ENCODE measurements at places on chromosomes 2 and 18.

- DNase-seq = no peak
Observed at GRCh38 chr2:73908689-73909652, 16.2 kb downstream of the ACTG2 start.

GRCh38 chr18:33841221-33841967, 263.4 kb downstream of the ASXL3 start:
- no peak for DNase-seq

DNA sequence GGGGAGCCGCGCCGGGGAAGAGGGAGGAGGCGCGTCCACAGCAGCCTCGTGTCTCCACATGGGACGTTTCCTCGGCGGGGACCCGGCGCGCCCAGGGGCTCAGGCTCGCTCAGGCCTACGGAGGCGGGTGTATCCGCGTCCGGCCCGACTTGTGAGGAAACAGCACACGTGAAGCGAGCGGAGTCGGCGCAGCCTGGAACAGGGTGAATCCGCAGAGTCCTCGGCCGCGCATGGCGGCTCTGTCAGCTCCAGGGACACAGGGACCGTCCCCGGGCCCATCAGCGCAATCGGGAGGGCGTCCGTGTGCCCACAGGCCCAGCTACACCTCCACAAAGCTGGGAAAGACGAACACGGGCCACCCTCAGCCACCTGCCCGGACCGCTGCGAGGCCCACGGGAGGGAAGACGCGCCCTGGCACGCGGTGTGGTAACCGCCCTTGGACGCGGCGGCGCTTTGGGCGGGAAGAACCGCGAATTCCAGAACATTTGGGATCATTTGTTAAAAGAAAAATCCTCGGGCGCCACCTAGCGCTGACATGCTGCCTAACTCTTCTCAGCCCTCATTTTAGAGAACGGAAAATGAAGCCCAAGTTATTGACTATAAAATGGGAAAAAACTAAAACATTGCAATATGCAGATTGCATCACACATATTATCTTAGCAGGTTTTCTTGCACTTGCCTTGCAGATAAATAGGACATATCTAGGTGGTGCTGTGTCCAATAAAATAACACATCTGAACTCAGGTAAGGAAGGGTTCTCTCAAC, 40.4 kb downstream of the TMEM18 start:
- DNase-seq = peak; percentile 63

GRCh38 chr2:145987793-145988192, 1467.9 kb upstream of the ZEB2 start:
- DNase-seq = no peak

DNA sequence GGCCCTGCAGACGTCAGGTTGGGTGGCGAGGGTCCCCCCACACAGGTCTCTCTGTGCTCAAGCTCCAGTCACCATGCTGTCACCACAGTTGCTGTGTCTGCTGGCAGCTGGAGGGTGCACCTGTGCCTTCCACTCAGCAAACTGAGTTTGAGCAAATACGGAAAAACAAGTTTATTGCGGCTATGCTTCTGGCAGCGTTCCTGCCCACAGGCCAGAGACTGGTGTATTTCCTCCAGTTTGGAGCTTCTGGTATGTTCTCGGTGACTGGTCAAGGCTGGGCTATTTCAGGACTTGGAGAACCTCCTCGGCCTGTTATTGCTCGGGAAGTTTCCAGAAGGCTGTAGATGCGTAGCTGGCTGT, 132.6 kb downstream of the SEPTIN10 start:
- DNase-seq = no peak

GRCh38 chr2:233063269-233063975, 3.3 kb downstream of the INPP5D start:
- no peak for DNase-seq

DNA sequence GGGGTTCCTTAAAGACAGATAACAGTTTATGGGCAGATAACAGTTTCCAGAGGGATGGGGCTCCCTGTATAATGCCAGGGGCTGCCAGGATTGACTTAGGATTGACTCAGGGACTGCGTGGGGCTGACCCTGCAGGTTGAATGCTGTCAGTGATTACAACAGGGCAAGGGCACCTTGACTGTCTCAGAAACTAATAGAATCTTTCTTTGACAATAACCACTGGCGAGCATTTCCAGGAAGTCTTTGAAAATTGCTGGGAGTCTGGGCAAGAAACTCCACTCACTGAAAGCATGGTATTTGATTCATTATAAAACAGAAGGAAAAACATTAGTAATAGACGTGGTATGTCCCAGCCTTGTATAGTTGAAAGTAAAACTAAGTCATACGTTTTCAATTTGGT, 101.0 kb downstream of the GPD2 start:
- DNase-seq = no peak

DNA sequence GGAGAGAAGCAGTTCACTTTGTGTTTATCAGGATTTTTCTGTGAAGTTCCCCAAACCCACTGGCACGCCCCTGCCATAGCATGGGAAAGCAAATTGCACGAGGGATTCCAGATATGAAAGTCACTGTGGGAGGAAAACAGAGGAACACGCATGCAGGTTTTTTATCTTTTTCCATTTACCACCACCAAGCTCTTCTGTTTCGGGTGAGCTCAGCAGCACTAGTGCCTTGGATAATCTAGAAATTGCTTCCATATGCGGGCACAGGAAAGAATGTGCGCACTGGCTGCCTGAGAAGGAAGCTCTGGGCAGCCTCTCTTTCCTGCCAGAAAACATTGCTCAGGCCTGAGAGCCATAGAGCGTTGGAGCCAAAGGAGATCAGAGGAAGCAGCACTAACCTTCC, 65.9 kb upstream of the WIPF1 start:
- no peak for DNase-seq

DNA sequence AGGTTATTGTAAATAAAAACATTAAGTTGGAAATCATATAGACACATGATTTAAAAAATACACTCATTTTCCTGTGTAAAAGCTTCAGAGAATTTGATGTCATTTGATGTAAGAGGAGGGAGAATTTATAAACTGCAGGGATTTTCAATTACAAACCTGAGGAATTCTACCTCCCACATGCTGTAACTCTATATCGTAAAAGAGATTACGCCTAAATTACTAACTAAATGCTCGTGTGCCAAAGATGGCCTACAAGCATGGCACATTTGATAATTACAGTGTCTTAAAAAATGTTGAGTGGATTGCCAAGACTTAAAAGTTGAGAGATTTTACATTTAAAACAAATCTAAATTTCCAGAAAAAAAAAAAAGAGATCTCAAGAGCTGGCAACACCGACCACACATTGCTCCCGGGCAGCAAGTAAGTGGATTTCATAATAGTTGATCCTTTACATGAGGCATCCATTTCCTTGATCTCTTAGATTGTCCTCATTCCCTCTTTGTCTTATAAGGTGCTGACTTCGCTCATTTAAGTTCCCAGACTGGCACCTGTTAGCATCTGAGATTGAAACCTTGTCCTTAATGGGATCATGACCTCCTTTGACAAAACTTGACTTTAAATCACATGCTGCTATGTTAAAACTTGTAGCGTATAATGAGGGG, 840.3 kb upstream of the ZEB2 start:
- DNase-seq = no peak

- DNase-seq = no peak
Observed at GRCh38 chr2:113724010-113724409, 32.4 kb downstream of the SLC35F5 start.

- DNase-seq = no peak
Observed at GRCh38 chr18:76881744-76882143, 59.4 kb downstream of the ZNF236 start.

- no peak for DNase-seq
Observed at GRCh38 chr2:10892796-10893350, 18.9 kb upstream of the KCNF1 start.

GRCh38 chr18:79252904-79253633, 142.7 kb upstream of the NFATC1 start:
- no peak for DNase-seq

DNA sequence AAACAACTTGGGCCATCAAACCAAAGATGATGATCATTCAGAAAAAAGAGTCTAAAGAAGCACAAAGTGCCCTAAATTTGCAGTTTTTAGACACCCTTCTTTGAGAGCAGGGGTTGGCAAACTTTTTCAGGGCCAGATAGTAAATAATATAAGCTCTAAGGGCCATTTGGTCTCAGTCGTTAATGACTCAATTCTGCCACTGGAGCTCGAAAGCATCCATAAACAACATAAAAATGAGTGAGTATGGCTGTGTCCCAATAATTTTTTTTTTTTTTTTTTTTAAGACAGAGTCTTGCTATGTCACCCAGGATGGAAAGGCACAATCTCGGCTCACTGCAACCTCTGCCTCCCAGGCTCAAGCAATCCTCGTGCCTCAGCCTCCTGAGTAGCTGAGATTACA, 152.3 kb downstream of the DTNB start:
- DNase-seq = no peak

GRCh38 chr18:74457043-74457724, at the start of gene DIPK1C:
Gene DIPK1C (minus strand): TSS chr18:74457308. CDS start chr18:74457259, 49 bp downstream.
- no peak for DNase-seq

GRCh38 chr2:41496908-41497307, 550.9 kb upstream of the PKDCC start:
- DNase-seq = no peak

- no peak for DNase-seq
Observed at GRCh38 chr18:35467624-35468016, 30.1 kb downstream of the INO80C start.

- DNase-seq = no peak
Observed at GRCh38 chr2:174635015-174635593, 37.5 kb upstream of the WIPF1 start.

DNA sequence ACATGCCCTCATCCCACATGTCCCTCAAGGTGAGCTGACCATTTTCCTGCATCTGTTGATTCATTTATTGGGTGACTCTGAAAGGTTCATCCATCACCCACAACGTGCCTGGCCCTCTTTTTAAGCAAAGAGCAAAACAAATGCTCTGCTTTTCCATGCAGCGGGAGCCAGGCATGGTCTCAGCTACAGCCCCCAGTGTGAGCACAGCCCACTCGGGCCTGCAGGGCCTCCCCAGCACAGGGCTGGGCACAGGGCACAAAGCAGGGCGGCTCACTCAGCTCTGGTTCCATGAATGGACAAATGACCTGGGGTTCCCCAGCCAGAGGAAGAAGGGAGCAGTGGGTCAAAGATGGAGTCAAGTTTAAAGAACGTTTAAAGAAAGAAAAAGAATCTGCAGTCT, 24.1 kb upstream of the OTOS start:
- no peak for DNase-seq

GRCh38 chr2:166841679-166842078, 46.6 kb upstream of the XIRP2 start:
- no peak for DNase-seq

- peak; percentile 23 for DNase-seq
Observed at GRCh38 chr18:62637807-62638687, 77.3 kb upstream of the PHLPP1 start.

DNA sequence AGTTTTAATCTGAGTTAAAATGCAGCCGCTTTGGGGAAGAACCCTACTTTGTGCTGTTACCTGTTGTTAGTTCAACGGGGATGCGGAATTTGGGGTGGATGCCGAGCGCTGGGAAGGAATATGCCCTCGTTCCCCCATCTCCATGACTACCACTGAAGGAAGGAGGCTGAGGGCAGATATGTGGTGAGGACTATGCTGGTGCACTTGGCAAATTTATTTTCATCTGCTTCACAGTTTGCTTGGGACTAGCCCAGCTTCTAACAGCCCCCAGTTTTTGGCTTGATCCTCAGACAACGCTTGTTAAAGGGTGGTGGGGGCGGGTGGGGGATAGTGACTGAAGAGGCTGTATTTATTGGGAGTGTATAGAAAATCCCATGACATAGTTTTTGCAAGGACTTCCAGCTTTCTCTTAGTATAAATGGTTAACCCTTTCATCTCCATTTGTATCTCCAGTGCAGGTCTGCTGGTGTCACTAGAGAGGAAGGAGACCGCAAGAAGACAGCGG, 100.8 kb downstream of the COLEC12 start:
- DNase-seq = no peak

- no peak for DNase-seq
Observed at GRCh38 chr2:110905217-110905616, 172.8 kb downstream of the ACOXL start.

DNA sequence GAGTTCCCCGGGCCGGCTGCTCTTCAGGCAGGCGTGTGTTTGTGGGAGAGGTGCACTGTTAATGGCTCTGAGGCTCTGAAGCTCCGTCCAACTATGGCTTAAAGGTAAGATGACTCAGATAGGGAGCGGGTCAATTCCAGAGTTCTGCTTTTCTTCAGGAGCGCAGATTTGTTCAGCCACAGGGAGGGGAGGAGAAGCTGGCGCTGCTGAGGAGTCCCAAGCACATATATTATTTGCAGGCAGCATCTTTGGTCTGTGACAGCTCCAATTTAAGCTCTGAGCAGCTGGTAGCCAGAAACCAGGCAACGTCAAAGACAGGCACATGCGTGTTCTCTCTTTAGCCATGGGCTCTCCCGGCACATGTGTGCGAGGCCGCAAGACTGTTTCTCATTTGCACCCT, 229.2 kb downstream of the BCL2 start:
- DNase-seq = no peak

DNA sequence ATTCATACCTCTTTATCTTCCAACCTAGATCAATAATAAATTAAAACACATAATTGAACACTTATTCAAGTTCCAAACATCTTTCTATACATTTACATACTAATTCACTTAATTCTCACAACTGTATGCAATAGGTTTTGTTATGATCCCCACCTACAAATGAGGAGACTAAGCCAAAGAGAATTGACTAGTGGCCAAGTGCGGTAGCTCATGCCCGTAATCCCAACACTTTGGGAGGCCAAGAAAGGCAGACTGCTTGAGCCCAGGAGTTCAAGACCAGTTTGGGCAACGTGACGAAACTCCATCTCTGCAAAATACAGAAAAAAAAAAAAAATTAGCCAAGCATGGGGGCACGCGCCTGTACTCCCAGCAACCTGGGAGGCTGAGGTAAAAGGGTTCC, 36.8 kb downstream of the KCNG3 start:
- DNase-seq = peak; percentile 27
